ENCODE measurements at places on chromosomes 12 and 14.

DNA sequence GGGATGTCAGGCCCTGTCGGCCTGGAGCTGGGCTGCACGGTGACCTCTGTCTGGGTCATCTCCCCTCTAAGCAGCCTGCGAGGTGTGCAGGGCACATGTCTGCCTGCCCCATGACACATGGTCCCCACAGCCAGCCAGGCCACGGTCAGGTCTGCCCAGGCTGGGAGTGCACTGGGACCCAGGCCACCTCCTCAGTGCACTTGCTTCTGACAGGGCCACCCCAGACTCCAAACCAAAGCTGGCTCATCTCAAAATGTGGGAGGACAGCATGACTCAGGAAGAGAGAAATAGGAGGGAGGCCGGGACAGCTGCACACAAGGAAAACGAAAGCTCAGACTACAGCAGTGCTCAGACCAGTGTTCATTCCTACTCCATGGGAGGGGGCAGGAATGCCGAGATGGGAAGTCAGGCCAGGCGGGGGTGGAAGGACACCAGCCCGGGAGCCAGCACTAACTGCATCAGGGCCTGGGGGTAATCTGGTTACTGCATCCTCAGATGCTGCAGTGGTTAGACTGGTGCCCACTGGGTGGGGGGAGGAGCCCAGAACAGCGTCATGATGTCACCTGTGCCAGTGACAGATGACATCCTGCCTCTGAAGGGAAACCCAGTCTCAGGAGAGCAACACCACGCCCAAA, 4.0 kb downstream of the P2RX2 start:
- peak; percentile 77 for DNase-seq

DNA sequence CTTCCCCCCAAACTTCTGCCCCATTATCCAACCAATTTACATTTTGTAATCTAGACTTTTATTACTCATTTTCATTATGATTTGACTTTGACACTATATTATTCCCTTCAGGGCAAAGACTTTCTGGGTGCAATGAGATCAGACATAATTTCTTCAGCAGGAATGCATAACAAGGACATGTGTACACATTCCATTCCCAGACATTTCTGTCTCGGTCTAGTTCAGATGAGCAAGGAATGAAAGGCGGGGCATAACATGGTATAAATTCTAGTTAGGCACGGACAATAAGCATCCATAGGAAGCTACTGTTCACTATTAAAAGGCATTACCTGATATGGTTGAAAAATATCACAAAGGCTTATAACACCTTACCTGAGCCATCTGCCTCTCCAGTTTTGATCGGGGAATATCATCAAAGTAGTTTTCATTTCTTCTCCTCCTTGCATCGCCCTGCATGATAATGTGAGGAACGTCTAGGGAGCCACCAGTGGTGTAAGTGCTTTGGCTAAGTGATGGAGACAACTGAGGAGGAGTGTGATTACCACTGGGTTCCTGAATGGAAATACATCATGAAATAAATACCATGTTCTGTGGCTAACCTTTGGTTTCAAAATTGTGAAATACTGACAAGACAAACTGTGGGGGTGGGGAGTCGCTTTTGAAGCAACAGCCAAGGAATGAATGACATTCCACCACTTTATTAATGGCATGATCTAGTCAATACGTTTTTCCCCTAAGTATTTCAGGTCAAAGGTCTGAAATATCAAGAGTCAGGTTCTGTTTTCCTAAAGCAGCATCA, 183.9 kb downstream of the APAF1 start:
- DNase-seq, result no peak

DNA sequence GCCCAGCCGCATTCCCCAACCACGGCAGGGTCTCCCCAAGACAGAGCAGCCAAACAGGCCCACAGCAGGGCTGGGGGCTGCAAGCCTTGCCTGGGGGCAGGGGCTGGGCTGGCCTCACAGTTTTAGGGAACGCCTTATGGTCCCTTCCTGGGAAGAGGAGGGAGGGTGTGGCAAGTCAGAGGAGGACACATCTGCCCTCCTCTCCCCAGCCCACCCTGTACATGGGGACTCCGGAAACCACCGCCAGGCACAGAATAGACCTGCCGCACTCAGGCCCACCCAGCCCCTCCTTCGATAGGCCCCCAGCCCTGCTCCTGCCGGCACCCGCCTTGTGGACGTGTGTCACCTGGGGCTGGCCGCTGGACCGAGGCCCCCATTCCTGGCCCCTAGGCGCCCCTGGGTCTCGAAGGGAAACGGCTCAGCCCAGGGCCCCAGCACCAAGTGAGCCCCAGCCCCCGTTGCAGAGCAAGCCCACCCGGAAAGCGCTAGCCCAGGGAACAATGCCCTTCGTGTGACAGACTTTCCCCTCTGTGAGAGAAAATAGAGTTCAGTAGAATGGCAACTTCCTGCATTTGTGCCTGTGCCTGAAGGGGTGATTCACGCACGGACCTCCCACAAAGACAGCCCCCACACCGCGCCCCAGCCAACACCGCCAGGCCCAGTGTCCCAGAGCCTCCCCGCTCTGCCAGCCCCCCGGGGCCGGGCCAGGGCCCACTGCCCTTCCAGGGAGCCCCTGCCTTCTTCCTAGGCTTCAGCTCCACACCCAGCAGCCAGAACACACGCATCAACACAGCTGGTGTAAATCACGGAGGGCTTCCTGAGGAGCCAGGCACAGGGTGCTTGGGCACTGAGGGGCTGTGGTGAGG, 12.0 kb upstream of the NUDT14 start:
- DNase-seq, result peak; percentile 37

DNA sequence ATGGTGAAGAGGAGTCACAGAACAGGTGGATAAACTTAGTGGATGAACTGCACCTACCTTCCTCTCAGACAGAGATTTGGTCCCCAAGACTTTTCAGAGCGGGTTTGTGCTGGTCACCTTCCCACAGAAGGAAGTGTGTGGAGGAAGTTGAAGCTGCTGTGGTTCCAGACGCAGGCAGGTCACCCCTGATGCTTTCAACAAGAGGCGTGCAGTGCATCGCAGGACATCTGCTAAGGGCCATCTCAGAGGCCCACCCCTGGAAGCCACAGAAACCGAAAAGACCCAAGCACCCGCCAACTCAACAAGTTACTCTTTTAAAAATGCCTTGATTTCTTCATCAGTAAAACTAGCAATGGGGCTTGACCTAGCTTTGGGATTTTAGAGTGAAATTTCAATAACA, 1.0 kb upstream of the GPX2 start:
- no peak for DNase-seq

GRCh38 chr14:77316872-77317301, 3.8 kb downstream of the POMT2 start:
- no peak for DNase-seq

DNA sequence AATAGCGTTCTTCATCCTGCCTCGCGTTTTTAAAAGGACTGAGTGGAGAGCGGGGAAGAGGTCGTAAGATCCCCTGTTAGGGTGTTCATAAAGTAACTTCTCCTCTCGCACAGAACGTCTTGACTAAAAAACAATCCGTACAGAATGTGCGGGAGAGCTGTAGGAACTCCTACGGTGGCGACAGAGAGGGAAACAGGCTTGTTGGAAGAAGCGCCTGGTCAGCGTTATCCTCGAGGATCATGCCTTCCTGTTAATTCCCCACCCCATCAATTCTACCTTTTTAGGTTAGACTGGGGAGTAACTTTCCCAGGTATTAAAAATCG, 399 bp upstream of the WASHC4 start:
- DNase-seq, result peak; percentile 52

GRCh38 chr14:95928751-95929150, 52.1 kb downstream of the TUNAR start:
- DNase-seq, result no peak

GRCh38 chr12:67147447-67147846, 121.7 kb upstream of the CAND1 start:
- no peak for DNase-seq

- no peak for DNase-seq
These were observed 249.4 kb downstream of the PDZRN4 start for GRCh38 chr12:41437563-41437962.

DNA sequence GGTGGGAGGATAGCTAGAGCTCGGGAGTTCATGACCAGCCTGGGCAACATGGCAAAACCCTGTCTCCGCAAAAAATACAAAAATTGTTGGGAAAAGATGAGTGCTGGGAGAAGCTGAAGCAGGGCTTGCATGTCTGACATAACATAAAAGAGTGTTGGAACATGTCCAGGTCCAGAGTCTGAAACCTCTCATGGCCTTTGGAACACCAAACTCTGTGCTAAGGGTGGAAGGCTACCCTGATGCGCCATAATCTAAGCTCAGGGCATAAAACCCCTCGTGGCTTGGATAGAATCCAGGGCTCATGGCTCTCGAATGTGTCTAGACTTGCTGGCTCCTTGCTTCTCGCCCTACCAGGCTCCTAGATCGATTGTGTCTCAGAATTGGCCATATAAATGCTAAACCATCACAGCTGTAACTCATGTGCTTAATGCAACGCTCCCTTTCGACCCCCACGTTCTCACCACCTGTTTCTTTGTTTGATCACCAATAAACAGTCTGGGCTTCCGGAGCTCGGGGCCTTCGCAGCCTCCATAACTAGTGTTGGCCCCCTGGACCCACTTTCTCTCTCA, 6.7 kb upstream of the CLEC7A start:
- DNase-seq, result no peak

DNA sequence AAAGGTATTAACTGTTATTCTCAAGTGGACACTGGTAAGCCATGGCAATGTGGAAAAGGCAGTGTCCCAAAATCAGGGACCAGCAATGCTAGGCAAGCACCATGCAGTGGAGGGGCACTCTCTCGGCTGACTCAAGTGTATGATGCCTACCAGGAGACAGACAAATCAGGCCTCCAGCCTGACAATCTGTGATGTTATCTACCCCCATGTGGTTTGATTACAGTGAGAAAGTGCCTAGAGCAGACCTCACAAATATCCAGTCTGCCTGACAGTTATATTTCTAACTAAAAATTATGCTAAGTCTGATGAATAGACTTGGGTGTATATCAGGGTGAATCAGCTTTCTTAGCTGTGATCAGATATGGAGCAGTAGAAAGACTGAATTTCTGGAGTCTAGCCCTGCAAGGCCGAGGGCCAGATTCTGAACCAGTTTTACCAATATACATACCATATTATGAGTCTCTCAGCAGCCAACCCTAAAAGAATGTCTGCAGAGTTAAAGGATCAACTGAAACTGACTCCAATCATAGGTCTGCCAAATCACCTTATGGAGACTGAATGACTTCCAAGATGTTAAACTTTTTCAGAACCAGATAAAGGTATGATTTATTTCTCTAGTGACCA, 3.2 kb downstream of the PLBD1 start:
- DNase-seq, result no peak

DNA sequence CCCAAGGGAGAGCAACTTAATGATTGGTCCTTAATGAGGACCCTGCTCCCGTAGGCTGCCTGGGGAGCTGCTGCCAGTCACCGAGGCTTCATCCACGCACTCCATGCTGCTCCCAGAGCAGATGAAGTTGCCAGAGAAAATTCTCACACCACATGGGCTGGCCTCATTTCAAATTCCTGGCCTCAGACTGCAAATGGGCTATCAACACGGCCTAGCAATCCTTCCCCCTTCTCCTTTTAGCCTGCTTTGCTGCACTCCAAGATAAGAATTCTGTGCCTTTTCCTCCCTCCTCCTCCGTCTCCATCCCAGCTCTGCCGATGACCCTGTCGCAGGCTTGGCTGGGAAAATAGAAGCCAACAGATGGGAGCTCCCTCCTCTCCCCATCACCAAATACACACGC, 10.8 kb upstream of the DGLUCY start:
- DNase-seq, result no peak

DNA sequence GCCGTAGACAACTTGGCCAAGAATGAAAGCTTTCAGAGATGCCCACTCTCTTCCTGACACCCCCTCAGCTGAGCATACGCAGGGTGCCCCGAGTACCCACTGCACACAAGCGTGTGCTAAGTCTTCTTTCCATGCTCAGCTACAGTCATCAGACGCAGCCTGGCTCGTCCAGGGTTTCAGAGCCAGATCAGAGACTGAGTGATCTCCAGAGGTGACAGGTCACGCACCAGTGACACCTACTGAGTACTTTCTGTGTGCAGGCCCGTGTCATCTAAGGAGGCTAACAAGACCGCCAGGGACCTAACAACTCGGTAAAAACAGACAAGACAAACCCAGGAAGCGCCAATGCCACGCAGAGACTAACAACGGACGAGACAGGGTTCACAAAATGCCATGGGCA, 25.1 kb downstream of the STX2 start:
- DNase-seq, result no peak

- DNase-seq, result no peak
These were observed 362.2 kb downstream of the CCDC91 start for GRCh38 chr12:28552251-28552970.

DNA sequence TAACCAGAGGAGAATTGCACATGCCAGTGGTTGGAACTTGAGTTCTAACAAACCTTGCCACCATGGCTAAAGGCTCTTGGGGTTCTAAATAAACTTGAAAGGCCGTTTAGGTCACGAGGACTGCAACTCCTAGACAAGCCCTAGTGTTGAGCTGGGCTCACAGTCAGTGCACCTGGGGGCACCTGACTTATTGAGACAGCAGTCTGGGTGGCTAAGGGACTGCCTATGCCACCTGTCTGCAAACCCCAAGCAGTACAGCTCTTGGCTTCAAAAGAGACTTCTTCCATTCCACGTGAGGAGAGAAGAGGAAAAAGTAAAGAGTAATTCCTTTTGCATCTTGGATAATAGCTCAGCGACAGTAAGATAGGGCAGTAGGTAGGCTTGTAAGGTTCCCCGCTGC, 765.6 kb upstream of the FOXG1 start:
- DNase-seq, result no peak

DNA sequence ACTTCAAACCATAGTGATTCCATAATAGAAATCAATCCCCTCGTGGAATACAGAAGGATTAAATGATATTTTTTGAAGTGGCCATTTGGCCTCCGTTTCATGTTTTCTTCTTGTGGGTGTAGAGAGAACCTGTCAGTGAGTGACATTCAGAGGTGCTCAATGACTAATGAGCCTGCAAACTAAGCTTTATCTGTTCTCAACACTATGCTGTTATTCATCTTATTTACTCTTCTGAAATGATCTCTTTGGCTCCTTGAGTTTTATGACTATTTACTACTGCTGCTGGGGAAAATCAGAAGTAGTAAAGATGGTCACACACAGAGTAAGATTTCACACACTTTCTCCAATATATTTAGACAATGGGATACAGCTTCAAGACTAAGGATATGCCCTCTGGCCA, 30.4 kb downstream of the ATP2B1 start:
- DNase-seq, result no peak

GRCh38 chr14:63766611-63767010, 38.7 kb upstream of the SGPP1 start:
- no peak for DNase-seq

DNA sequence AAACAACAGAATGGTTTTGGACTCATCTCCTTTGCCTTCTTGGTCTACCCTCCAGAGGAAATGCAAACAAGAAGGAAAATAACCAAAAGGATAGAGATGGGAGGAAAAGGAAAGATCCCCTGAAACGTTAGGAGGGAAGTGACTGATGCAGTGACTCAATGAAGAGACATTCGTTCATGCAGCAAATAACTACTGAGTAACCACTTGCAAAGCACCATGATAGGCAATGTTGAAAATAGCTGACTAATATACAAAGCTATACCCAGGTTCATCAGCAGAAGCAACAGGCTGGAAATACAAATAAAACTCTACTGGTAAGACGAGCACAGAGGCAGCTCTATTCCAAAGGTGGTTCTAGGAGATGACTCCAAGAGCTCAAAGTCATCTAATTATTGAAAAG, 41.8 kb downstream of the R3HDM2 start:
- peak; percentile 93 for DNase-seq

All from cardiac fibroblast (primary cell).